Activated naive CD4-positive, alpha-beta T cell (primary cell): ENCODE measurements at places on chromosomes 11 and 22.

GRCh38 chr11:64146036-64146955, 19.6 kb downstream of the MACROD1 start:
- peak; percentile 26 for DNase-seq

DNA sequence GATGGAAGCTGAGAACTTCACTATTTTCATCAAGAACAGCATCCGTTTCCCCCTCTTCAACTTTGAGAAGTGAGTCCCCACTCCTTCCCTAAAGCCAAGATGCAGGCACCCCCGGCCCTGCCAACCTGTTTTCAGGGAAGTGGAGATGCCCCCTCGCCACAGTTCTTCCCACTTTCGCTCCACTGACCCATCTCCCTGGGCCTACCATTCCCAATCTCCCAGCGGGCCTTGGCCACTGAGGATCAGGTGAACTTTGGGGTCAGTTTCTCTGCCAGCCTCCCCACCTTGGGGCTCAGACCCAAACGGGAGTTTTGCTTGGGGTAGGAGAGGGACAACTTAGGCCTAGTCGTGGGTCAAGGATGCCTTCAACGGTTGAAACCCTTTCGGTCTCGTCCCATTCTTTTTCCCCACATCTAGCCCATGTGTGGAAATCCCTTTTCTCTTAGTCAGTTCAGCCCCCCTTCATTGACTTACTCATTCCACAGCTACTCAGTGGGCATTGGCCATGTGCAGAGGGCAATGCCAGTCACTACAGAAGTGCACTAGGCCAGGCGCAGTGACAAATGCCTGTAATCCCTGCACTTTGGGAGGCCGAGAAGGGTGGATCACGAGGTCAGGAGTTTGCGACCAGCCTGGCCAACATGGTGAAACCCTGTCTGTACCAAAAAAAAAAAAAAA, 10.6 kb downstream of the P2RX3 start:
- DNase-seq = no peak

- DNase-seq = no peak
Observed at GRCh38 chr22:32571761-32572160, 97.2 kb downstream of the FBXO7 start.

DNA sequence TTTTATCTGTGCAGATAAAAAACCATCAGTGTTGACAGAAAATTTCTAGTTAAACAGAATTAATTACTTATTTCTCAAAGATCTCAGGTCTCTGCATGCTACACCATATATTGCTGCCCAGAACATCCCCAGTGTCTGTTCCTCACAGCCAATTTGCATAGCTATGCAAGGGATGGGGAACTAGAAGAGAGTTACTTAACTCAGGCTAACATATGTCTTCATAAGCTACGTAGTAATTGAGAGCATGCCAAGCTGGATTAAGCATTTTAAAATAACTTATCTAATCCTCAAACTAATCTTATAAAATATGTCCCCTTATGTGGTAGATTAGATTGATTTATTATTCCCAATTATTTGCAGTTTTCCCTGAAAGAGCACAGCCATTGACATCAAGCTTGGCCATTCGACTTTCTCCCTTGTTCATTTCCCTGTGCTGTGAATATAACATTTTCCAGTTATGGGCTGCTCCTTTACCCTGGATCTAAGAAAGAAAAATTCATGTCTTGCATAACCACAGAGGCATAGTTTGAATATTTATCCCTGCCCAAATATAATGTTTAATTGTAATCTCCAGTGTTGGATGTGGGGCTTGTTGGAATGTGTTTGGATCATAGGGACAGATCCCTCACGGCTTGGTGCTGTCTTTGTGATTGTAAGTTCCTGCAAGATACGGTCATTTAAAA, 69.1 kb downstream of the C11orf87 start:
- DNase-seq = no peak

DNA sequence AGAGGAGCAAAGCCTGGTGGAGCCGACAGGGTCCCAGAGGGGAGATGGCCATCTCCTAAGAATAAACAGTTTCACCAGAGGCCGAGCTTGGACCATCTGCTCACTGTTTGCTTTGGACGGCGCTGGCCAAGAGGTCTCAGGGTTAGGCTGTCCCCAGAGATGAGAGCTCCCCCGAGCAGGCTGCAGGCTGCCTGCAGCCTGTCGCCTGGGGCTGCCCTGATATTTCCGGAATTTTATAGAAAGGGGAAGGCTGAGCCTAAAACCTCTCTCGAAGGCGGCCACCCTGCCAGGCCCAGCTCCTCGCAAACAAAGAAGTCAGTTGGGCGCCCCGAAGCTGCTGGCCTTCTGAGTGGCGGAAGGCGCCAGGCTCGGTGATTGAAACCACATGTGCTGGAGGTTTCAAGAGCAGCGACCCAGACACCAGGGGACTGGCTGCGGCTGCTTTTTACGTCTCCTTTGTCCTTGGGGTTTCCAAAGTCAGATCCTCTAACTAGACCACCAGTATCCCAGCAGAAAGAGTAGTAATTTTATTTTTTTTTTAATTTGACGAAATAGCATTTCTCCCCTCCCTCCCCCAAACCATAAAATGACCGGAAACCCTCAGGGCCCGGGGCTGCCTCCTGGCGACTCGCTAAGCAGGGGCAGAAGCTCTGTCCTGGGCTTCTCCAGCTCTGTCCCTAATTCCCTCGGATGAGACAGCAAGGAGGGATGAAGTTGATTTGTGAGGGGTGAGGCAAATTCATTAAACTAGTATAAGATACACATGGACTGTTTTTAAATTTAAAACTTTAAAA, 57.4 kb downstream of the CLMP start:
- no peak for DNase-seq

DNA sequence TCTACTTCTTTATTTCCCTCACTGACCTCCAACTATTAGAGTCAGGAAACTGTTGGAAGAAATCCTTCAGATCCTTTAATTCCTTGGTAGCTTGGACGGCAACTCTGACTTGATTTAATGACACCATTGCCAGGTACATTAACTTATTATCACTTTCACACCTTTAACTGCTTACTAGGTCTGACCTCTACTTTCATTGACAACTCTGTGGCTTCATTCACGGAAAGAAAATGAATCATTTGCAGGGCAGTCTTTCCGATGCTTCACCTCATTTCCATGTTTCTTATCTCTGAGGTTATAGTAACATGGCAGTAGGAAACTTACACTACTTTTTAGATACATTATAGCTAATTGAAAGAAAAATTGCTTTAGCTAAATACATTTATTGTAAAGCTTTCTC, 82.6 kb upstream of the PDGFD start:
- no peak for DNase-seq

DNA sequence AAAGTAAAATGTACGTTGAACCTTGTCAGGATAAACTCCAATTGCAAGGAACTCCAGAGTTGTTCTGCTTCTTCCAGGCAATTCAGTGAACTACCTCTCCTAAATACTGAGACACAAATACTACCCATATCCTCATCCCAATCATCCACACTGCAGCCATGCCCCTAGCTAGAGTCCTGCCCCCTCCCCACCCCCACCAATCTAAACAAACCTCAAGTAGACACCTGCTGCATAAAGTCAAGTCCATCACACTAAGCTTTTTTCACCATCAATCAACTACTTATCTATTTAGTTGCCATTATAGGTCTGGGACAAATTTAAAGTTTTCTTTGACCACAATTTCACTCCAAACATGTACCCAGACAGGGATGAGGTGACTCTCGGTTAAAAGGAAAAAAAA, 93.2 kb upstream of the APOA1 start:
- no peak for DNase-seq

- no peak for DNase-seq
Observed at GRCh38 chr22:26056455-26057200, 112.6 kb upstream of the SEZ6L start.

DNA sequence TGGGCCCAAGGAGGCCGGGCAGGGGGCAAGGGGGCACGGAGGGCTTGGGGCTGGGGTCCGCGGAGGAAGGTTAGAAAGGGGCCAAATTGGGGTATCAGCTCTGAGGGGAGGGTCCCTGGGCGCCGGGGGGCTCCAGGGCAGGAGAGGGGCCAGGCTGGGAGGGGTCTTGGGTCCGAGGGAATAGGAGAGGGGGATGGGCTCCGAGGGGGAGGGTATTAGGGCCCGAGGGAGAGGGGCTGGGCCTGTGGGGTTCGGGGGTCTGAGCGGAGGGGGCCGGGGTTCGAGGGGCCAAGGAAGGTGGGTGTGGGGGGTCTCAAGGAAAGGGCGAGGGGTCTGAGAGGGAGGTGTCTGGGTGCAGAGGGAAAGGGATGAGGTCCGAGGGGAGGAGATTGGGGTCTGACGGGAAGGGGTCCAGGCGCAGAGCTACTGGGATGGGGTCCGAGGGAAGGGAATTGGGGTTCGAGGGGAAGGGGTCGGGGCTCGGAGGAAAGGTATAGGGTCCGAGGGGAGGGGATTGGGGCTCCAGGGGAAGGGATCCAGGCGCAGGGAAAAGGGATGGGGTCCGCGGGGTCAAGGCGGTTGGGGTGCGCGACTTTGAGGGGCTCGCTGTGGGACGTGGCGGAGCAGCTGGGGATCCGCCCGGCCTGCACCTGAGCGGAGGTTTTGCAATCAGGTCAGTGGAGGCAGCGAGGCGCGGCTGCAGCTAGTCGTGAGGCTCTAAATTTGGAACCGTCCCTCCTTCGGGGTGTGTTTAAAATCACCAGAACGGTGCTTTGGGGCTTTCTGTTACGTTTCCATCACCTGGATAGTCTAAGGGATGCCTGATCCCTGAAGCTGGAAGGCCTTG, 728 bp downstream of the CTTN start:
- DNase-seq = no peak

GRCh38 chr11:115497303-115497702, 6.9 kb downstream of the CADM1 start:
- no peak for DNase-seq

GRCh38 chr11:123030517-123030916, 31.4 kb downstream of the HSPA8 start:
- no peak for DNase-seq

DNA sequence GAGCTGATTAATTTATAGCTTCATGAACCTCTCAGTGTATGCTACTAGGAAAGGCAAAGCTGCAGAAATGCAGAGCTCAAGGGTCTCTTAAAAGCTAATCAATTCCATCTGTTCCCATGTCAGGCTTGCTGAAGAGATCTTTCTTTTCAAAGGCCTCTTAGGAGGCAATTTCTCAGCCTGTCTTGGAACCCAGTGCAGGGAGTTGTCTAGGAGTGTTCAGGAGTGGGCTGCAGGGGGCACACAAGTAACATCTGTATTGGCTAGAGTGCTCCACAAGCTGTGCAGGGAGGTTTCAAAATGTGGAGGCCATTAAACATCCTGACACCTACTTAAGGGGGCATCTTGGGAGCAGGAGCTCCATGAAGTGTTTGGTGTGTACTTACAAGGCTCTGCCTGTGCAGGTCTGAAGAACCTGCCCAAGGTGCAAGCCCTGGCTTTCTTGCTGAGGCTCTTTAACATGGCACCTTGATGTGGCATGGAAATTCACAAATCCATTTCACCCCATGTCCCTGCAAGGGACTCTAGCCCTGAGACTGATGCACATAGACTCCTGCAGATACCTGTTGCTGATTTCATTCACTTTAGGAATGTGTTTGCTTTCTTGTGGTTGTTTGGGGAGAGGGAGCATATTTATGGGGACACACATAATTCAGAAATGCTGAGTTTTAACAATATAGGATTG, 134.7 kb downstream of the ME3 start:
- DNase-seq = no peak

DNA sequence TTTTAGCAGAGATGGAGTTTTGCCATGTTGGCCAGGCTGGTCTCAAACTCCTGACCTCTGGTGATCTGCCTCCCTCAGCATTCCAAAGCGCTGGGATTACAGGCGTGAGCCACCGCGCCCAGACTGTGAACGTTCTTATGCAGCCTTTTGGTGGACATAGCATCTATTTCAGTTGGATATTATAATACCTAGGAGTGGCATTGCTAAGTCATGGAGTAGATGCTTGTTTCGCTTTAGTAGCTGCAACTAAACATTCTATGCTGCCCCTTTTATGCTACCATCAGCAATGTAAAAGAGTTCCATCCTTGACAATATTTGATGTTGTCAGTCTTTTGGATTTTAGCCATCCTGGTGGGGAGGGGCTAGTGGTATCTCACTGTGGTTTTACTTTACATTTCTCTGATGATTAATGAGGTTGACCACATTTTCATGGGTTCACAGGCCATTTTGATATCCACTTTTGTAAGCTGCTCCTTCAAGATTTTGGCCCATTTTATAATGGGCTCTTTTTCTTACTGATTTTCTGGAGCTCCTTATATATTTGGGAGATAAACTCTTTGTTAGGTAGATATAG, 16.5 kb upstream of the APOBEC3A start:
- no peak for DNase-seq

GRCh38 chr11:2420502-2421225, 20.1 kb downstream of the TSSC4 start:
- peak; percentile 32 for DNase-seq

- DNase-seq = no peak
Observed at GRCh38 chr11:111906680-111907079, 4.9 kb downstream of the CRYAB start.

DNA sequence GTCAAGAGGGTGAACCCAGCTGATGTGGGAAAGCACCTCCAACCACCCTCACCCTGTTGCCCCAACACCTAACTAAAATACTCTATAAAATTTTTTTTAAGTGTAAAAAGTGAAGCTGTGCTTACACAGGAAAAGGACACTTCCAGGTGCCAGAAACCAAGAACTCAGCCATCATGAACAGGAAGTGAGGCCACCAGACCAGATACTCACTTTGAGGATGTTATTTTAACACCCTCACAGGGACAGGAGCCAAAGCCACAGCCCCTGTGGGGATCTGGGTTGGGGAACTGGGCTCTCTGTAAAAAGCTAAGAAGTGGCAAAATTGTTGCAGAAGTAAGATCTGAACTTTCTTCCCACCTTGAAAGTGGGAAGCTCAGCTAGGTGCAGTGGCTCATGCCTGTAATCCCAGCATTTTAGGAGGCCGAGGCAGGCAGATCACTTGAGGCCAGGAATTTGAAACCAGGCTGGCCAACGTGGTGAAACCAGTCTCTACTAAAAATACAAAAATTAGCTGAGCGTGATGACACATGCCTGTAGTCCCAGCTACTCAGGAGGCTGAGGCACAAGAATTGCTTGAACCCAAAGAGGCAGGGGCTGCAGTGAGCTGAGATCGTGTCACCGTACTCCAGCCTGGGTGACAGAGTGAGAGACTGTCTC, 3.8 kb downstream of the RSPH14 start:
- DNase-seq = no peak

DNA sequence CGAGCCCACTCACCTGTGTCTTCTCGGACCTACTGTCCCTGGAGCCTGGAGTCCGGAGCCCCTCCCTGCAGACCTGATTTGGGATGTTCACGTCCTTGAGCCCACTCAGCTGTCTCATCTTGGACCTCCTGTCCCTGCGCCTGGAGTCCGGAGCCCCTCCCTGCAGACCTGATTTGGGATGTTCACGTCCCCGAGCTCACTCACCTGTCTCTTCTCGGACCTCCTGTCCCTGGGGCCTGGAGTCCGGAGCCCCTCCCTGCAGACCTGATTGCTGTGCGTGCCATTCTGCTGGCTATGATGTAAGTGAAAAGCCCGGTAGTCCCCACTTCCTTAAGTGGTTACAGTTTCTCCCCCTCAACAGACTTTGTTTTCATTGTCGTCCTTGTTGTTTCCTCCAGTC, 867.1 kb downstream of the BRD1 start:
- no peak for DNase-seq

- no peak for DNase-seq
Observed at GRCh38 chr11:92122561-92122960, 102.1 kb upstream of the FAT3 start.

- DNase-seq = no peak
Observed at GRCh38 chr22:20386336-20386735, 7.6 kb upstream of the ZNF74 start.
